Smooth muscle cell of the brain vasculature (primary cell): ENCODE measurements at places on chromosomes 5 and 9.

DNA sequence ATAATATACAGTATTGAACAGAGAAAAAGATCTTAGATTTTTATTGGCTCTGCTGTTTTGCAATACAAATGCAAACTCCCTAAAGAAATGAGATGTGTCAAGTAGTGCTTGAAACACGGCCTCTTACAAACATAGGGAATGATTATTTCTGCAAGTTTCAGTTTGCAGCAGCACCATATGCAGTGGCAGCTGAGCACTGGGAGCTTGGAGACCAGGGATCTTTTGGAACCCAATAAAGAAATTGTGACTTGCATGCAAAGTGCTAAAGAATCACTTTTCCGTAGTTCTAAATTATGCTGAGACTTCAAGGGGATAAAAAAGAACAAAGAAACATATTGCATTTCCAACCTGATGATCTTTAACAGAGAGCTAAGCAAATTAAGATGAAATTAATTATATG lies 674.6 kb upstream of the ZNF608 start:
- no peak for DNase-seq

- DNase-seq: no peak
These were observed 155.2 kb downstream of the MAPKAP1 start for GRCh38 chr9:125551781-125552180.

DNA sequence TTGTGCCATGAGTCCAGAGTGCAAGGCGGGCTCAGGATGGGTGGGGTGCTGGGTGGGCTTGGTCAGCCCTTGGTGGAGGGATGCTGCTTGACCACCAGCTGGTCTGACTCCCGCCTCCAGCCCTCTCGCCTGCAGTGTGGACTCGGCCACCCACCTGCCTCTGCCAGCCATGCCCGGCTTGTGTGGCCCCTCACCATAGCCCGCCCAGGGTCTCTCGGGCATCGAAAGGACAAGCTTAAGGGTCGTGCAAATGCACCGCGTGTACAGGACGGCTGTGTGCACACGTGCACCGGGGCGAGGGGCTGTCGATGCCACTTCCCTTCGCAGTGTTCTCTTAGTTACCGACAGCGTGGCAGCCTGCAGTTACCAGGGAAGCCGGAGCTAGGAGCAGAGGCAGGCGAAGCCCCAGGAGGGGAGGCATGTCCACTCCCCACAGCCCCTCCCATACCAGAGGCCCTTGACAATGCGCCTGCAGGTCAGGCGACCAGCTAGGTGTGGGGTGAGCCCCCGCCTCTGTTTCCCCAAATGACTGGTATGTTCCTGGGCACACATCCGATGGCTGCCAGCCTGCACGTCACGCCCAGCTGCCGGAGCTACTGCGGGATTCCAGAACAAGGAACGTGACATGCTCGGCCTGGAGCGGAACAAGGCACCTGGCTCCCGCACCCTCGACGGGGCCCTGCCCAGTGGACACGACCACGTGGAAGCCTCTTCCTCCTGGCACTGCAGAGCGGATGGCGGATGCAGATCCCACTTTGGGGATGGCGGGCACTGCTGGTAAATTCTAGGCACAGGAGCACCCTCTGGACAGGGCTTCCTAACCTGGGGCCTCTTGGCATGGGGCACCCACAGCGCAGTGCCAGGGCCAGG lies 7.8 kb downstream of the LCN9 start:
- no peak for DNase-seq

GRCh38 chr9:22008384-22008716 lies 755 bp downstream of the CDKN2B start:
- no peak for DNase-seq

DNA sequence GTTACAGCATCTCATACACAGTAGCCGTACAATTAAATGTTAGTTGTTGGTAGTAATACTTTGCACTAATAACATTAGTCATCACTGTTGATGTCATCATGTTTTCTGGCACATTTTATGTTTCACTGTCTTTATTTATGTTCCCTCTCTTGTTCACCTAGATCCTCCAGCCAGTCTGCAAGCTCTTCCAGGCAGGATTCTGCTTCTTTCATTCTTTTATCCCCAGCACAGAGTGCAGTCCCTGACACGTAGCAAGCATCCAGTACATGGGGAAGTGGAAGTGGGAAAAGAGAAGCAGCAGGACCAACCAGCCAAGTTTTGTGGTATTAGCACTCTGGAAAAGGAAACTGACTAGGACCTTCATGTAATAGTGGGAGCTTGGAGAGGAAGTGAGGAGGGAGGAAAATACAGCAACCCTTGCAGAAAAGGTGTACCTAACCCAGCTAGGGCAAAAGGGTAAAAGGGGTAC lies 89.7 kb upstream of the SLC44A1 start:
- no peak for DNase-seq

GRCh38 chr5:10588109-10588775 lies 24.4 kb downstream of the ANKRD33B start:
- DNase-seq: no peak

- DNase-seq: no peak
These were observed 112.7 kb downstream of the NTRK2 start for GRCh38 chr9:84781931-84782866.

- DNase-seq: no peak
These were observed 57.7 kb downstream of the COL5A1 start for GRCh38 chr9:134699343-134699740.

- no peak for DNase-seq
These were observed 51.2 kb downstream of the MAPKAP1 start for GRCh38 chr9:125655691-125656410.

DNA sequence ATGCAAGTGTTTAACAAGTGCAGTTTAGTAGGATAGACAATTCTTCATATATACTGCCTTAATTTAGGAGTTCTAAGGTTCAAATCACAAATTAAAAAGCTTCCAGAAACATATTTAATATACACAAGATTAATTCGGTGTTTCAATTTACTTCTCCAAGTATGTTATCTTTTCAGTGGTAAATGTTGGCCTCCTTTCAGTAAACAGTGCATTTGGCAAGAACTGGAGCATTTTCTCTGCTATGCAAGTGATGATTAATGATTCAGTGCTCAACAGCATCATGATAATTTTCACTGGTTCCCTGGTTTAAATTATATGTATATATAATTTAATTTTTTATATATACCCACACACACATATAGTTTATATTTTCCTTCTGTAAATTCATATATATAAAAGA lies 541.7 kb downstream of the EFNA5 start:
- no peak for DNase-seq

DNA sequence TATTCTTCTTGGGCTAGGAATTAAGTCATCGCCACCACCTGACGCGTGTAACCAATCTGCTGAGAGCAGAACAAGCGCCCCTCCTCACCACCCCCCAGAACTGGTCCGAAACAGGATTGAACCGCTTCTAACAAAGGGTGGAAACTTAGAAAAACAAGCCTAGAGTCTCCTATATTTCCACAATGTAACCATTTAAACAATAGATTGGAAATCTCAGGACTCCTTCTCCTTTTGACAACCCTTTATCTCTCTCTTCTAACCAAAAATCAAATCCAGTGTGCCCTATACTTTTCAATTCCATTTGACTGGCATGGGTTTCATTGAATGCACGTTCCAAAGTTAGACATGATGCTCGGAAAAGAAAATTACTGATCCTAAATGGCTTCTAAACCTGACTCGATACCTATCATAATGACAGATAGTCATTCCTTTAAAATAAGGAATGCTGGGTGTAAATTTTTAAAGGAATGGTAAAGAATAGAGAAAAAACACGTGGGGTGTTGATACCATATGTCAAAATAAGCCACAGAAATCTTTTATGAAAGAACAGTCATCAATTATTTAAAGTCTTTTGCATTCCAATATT lies 1.2 kb downstream of the ARRDC3 start:
- peak; percentile 60 for DNase-seq

- no peak for DNase-seq
These were observed 55.5 kb downstream of the AUH start for GRCh38 chr9:91306296-91306630.

- DNase-seq: peak; percentile 99
These were observed 9.7 kb upstream of the TGFBI start for GRCh38 chr5:136018814-136019783.

DNA sequence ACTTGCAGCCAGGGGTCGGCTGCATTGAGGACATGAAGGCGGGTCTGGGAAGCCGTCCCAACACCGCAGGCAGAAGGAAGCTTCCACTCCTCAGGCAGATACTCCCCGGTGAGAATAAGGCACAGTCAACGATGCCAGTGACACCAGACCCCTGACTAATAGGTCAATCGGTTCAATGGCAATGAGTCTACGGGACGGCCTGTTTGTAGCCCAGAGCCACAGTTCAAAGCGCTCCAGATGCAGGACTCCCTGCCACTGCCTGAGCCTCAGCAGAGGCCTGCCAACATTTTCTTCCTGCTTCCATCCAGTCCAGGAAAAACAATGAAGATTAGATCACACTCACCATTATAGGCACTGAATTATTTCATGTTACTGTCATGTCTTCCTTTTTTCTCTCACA lies 84.5 kb upstream of the SIMC1 start:
- DNase-seq: peak; percentile 15

GRCh38 chr5:98825582-98826375 lies 52.3 kb downstream of the RGMB start:
- DNase-seq: no peak

DNA sequence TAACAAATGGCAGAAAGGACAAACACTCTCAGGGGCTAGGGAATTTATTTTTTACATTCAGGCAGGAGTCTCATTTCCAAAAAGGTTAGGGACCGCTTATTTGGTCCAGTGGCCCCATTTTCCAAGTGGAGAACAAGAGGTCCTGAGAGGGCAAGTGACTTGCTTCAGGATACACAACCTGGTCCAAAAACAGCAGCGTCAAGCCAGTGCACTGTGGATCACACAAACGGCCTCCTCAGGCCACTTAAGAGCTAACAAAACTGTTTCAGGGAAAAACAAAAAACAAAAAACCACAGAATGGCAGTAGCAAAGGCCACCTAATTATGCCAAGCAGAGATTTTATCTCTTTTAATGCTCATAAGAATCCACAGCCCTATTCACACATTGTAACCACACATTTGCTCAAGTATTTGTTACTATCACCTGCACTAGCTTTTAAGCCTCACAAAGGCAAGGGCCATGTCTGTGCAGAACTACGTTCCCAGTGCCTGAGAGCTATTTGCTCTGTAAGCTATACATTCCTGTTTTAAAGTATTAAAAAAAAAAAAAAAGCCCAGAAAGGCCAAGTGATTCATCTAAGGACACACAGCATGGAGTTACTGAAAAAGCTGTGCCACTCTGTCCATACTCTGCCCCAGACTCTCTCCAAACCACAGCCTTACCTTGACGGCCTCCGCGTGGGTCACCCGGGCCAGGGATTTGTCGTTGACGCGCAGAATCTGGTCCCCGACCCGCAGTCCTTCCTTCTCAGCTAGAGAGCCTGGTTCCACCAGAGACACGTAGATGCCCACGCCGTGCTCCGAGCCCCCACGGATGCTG lies 1.5 kb downstream of the WHRN start:
- no peak for DNase-seq

GRCh38 chr5:16582081-16582480 lies 34.7 kb downstream of the RETREG1 start:
- DNase-seq: no peak

- DNase-seq: peak; percentile 50
These were observed 71.2 kb downstream of the RAPGEF1 start for GRCh38 chr9:131668439-131669268.

DNA sequence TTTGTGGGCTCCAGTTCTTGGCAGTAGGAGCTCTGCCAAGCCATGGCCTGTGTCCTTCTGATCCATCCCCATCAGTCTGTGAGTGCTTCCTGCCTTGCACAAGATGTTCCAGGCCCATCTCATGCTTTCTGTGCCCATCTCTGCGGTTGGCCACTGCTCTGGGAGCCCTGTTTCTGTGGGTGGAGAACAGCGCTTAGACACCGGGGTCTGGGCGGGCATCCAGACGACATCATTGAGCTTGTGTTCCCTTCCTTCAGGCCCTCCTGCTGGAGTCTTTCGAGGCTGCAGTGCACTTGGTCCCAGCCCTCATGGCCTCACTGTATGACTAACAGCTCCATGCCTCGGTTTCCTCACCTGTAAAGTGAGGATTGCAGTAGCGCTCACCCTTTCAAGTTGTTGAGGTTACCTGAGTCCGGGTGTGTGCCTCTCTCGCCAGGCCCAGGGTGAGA lies 14.9 kb upstream of the CARD19 start:
- no peak for DNase-seq

DNA sequence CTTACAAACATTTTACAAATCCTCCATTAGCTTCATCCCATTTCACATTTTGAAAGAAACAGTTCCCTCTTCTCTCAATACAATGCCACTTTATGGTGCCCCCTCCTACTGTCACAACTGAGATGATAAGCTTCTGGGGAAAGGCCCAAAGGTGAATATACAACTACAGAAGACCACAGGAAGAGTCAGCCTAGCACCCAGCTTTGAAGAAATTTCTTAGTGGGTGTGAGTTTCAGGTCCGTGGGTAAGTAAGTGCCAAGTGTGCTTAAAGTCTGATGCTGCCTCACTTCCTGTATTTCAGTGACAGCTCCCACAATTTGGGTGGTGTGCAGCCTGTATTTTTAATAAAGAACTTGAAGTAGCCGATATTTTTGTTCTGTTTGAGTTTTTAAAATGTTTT lies 68.1 kb downstream of the ARHGEF28 start:
- no peak for DNase-seq

- no peak for DNase-seq
These were observed 1995.6 kb upstream of the CDH6 start for GRCh38 chr5:29197631-29198454.

DNA sequence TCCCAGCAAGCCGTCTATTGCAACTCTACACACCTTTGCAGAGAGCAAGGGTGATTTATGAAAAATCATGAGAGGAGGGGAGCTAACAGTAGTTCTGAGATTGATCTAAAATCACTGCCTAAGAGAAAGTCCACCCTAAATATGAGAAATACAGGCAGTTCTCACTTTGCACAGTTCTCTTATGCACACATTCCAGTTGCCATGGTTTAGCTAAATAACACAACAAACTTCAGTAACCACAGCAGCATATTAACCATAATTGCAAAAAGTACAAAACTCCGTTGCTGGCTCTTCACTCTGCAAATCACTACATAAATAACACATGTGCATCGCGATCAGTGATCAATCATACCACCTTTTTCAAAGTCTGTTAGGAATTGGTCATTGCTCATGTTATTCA lies 31.1 kb downstream of the PGGT1B start:
- DNase-seq: no peak

- DNase-seq: no peak
These were observed at the start of gene ECM2 for GRCh38 chr9:92535940-92536850. ECM2 (minus strand) TSS chr9:92535990; CDS start chr9:92522866, 13,124 bp downstream.

- no peak for DNase-seq
These were observed 51.7 kb downstream of the IRF1 start for GRCh38 chr5:132438917-132439316.

GRCh38 chr5:16574789-16575721 lies 41.7 kb downstream of the RETREG1 start:
- DNase-seq: peak; percentile 12

- peak; percentile 24 for DNase-seq
These were observed 276.1 kb downstream of the TAF11L14 start for GRCh38 chr5:17910318-17910717.

GRCh38 chr5:149939546-149939945 lies 5.0 kb downstream of the PDE6A start:
- DNase-seq: no peak

GRCh38 chr9:128558431-128559310 lies 6.3 kb downstream of the SPTAN1 start:
- DNase-seq: no peak
